ENCODE measurements at places on chromosomes 2 and 18.

DNA sequence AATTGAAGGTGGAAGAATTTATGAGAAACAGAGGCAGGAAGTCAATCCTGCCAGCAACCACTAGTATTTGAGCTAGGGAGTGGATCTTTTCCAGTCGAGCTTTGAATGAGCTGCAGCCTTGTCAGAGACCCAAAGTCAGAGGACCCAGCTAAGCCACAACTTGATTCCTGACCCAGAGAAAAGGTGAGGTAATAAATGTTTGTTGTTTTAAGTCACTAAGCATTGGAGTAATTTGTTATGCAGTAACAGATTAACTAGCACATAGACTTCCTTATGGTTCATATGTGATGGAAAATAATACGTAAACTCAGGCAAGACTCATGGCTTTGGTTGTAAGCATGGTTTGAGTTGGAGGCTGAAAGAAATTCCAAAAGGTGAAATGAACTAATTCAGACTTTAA is 21.6 kb downstream of the EFEMP1 start:
- no peak for DNase-seq

DNA sequence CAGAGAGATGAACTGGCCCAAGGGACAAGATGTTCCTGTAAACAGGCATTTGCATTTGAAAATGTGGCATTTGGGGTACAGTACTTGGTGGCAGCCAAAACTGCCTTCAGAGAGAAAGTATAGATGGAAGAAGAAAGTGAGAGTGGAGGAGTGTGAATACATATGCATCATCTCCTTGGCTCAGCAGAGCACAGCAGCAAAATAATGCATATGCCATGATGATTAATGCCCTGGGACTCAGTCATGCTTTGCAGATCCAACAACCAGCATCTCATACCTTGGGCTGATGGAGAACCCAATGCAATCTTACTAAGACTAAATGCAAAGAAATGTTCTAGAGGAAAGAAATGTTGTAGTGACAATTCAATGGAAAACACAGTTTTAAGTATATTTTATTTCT is 29.7 kb upstream of the CYTIP start:
- no peak for DNase-seq

DNA sequence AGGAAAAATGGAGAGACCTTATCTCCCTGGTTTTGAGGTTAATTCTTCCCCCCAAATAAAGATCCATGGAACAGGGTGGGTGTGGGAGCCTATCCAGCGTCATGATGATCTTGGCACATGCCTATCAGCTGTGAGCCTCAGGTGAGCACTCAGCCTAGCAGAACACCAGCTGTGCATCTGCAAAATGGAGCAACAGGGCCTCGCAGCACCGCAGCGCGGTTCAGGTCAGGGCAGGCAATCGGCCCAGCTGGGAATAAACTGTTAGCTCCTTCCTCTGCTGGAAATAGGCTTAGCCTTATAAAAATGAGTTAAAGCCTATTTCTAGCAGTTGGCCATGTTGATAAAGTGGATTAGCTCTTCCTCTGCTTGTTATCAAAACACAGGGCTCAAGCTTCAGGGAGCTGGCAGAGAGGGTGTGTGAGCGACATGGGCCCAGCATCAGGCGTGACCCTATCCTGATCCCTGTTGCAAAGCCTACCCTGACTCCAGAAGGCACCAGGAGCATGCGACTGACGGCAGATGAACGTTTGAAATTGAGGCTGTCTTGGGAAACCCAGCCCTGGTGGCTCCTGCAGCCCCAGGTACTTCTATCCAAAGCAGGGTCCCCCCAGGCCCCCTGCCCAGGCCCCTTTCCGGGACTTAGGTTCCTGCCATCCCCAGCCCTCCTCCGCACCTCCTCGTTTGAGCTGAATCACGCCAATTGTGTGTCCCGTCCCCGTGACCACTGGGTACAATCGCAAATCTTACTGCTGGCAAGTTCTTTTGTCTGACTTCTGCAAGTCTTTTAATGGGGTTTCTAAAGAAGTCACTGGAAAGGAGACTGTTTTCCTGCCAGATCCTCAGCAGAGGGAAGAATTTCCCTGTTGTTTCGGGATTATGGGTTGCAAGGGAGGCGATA is 35.4 kb downstream of the ARHGEF4 start:
- DNase-seq, result no peak

DNA sequence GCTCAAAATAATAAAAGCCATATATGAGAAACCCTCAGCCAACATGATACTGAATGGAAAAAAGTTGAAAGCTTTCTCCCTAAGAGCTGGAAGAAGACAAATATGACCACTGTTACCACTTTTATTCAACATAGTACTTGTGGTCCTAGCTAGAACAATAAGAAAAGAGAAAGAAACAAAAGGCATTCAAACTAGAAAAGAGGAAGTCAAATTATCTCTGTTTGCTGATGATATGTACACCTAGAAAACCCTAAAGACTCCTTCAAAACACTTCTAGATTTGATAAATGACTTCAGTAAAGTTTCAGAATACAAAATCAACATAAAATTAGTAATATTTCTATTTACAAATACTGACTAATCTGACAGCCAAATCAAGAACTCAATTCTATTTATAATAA is 328.8 kb upstream of the GCFC2 start:
- no peak for DNase-seq

GRCh38 chr18:73901566-73901965 is 246.1 kb downstream of the FBXO15 start:
- no peak for DNase-seq

GRCh38 chr18:76405681-76406356 is 89.2 kb downstream of the ZNF516 start:
- peak; percentile 51 for DNase-seq

GRCh38 chr2:235506291-235506996 is 12.6 kb downstream of the AGAP1 start:
- DNase-seq, result no peak
